Right ventricle myocardium superior (tissue), 1 donor: ENCODE measurements at places on chromosomes 1 and 21. TPM values are rescaled to one million over a fixed set of nuclear protein-coding genes. Genes with fewer than 3 reads are reported as not detected.

Gene MX1
- 10.5 TPM for total RNA-seq

Gene IVL
- not detected for total RNA-seq

Gene OR2T29
- not detected for total RNA-seq

Gene CELA3A
- not detected for total RNA-seq

Gene DNAJC6
- total RNA-seq, result 2.0 TPM

Gene LGR6
- 3.9 TPM for total RNA-seq

Gene AJAP1
- total RNA-seq, result 0.05 TPM

Gene CFAP57
- total RNA-seq, result not detected

Gene LRRC38
- not detected for total RNA-seq

Gene EPHA10
- 0.13 TPM for total RNA-seq

Gene VTCN1
- not detected for total RNA-seq

Gene PCP4
- total RNA-seq, result 3.0 TPM

Gene KRTAP12-2
- total RNA-seq, result not detected

Gene CROCC
- 6.9 TPM for total RNA-seq

Gene ZNF593OS
- total RNA-seq, result not detected

Gene CLDN17
- not detected for total RNA-seq

Gene CYP4X1
- total RNA-seq, result 1.9 TPM

Gene MRPS15
- 110 TPM for total RNA-seq

Gene B3GALT5
- 0.03 TPM for total RNA-seq

Gene EPHA2
- 7.3 TPM for total RNA-seq

Gene SPRR2F
- not detected for total RNA-seq

Gene BEND5
- total RNA-seq, result 5.0 TPM

Gene CDK18
- 172 TPM for total RNA-seq

Gene SLC2A5
- 2.1 TPM for total RNA-seq

Gene CCDC190
- 0.27 TPM for total RNA-seq

Gene OR10Z1
- not detected for total RNA-seq

Gene DDR2
- 36.6 TPM for total RNA-seq

Gene GUCA2B
- not detected for total RNA-seq

Gene RPE65
- not detected for total RNA-seq

Gene CACYBP
- total RNA-seq, result 101 TPM

Gene FNDC10
- 2.0 TPM for total RNA-seq

Gene TMEM125
- total RNA-seq, result not detected

Gene YARS1
- total RNA-seq, result 34.1 TPM

Gene TMEM269
- not detected for total RNA-seq

Gene WDR64
- total RNA-seq, result not detected

Gene OPTC
- total RNA-seq, result not detected

Gene IGSF9
- total RNA-seq, result 0.30 TPM

Gene SYT14
- total RNA-seq, result not detected

Gene RSPH1
- total RNA-seq, result not detected

Gene MEX3A
- total RNA-seq, result 0.16 TPM

Gene TRABD2B
- total RNA-seq, result 0.51 TPM

Gene SLC44A5
- 0.62 TPM for total RNA-seq

Gene CRYAA
- not detected for total RNA-seq

Gene IQGAP3
- 0.56 TPM for total RNA-seq

Gene SF3B4
- total RNA-seq, result 22.8 TPM

Gene EDN2
- total RNA-seq, result 0.27 TPM

Gene NUAK2
- total RNA-seq, result 1.2 TPM

Gene LAPTM5
- 19.5 TPM for total RNA-seq

Gene YY1AP1
- total RNA-seq, result 59.9 TPM

Gene CLIC6
- total RNA-seq, result 7.7 TPM

Gene PTAFR
- 1.9 TPM for total RNA-seq

Gene INTS3
- total RNA-seq, result 31.8 TPM

Gene CYP4B1
- total RNA-seq, result 20.4 TPM

Gene CTTNBP2NL
- total RNA-seq, result 12.6 TPM

Gene PADI3
- total RNA-seq, result not detected

Gene HEYL
- 16.9 TPM for total RNA-seq

Gene TGFBR3
- total RNA-seq, result 37.9 TPM
